ENCODE measurements at places on chromosomes 12 and 14.

DNA sequence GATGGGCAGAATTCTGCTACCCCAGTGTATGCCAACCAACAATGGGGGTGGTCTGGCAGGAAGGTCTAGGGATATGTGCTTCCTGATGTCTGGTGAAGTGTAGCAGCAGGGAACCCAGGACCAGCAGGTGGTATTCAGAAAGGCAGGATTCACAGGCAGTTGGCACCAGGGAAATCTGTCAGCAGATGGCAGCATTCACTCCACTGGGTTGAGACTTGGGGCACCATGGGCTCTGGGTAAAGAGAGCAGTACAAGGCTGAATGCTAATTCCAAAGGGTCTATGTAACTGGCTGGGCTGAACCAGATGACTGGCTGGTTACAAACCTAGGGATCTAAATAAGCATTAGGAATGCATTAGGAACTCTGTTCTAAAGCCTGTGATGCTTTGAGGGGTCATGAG lies 466.9 kb upstream of the STXBP6 start:
- no peak for DNase-seq

GRCh38 chr12:92421701-92422100 lies 276.1 kb upstream of the BTG1 start:
- DNase-seq = peak; percentile 54

GRCh38 chr12:111448266-111448830 lies 42.6 kb downstream of the SH2B3 start:
- no peak for DNase-seq

- peak; percentile 45 for DNase-seq
Measured at GRCh38 chr12:124740691-124741137, 123.0 kb downstream of the SCARB1 start.

DNA sequence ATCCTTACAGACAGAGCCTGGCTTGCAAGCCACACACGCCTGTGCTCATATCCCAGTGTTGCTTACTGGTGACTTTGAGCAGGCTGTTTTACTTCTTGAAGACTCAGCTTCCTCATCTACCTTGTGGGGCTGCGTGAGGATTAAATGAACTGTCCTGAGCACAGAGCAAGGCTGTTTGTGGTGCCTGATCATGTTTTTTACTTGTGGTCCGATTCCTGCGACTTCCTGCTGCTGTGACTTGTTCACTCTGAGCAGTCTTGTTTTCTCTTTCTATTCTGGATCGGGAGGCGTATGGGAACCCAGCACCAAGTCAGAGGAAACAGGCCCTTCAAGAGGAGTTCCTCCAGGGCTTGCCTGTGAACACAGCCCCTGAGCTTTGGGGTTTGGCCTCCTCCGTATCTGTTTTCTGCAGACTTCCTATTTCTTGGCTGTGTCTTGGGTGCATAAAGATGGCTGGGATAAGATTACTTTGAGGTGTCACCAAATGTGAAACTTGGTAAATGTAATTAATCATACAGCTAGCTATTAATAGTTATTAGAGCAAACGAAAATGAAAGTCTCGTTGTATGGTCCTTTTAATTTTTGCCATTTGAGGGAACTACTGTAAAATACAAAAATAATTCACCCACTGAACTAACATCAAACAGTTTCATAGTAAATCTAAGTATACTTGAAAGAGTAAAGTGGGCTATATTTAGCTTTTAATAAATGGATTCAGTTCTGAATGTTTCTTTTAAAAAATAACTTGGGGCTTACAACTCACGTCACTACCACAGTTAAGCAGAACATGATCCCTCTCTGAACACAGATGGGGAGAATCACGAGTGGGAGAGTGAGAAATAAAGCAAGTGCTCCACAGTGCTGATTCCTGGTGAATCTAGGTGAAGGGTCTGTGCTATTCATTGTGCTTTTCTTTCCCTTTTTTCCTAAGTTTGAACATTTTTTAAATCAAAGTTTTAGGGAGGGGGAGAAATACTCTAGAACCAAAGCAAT lies 251.5 kb downstream of the FOXN3 start:
- DNase-seq = no peak

DNA sequence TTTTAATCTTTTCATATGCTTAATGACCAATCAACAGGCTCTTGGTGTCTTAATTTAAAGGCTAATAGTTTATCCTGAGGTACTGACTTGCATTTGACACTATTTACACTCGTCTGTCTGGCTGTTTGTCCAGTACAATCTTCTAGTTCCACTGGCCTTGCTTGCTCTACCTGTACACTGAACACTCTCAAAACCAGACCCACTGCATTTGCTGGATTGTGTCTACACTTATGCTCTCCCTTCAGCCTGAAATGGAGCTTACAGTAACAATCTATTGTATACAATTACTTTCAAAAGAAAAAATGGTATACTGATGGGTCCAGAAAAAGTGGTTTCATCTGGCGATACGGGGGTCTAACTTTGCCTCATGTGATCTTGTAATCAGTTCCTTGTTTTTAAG lies 2.3 kb upstream of the ACSS3 start:
- no peak for DNase-seq

DNA sequence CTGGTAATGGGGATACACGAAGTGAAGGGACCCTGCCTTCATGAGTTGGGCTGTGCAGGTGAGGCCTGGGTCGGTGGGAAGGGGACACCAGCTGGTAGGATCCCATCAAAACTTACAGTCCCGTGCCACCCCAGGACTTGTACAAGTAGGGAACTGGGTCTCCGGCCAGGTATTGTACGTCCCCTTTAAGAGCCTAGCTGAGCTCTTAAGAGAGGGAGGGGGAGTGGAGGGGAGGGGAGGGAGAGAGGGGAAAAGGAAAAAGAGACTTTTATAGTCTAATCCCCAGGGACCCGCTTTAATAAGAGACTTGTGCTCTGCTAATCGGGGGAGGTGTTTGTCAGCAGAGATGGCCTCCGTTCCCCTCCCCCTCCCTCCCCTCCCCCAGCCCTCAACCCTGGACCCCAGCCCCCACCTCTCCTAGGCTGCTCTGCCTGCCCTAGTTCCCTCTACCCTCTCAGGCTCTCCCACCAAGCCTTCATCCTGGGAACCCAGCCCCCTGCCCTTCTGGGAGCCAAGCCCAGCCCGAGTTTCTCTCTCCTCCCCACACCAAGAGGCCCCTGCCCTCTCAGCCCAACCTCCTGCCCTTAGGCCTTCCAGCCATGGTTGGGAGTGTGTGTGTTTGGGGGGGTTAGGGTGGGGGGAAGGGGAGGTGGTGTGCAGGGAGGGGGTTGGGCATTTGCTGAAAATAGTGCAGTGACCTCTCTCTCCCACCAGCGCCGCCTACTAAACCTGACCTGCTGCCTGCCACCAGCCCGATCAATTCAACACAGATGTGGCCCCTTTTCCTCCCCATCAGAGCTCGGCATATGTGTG lies 2.6 kb downstream of the GDF11 start:
- peak; percentile 58 for DNase-seq

DNA sequence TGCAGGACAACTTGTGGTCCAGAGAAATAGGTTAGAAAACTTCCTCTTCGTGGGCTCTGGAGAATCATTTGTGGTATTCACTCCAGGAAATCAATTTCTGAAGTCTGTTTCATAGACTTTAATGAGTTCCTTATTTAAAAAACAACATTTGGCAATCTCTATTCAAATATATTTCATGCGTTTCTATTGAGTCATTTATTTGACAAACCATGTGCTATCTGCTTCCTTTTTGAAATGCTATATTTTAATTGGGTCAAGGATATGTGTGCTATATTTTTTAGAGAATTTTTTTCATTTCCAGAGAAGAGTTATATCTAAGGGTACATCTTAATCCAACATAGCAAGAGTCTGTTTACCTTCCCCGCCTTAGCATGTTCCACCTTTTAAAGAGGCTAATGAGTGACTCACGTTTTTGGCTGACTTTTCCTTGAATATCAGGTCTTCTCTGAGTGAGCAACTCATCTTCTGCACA lies 252.4 kb upstream of the EGLN3 start:
- peak; percentile 36 for DNase-seq

DNA sequence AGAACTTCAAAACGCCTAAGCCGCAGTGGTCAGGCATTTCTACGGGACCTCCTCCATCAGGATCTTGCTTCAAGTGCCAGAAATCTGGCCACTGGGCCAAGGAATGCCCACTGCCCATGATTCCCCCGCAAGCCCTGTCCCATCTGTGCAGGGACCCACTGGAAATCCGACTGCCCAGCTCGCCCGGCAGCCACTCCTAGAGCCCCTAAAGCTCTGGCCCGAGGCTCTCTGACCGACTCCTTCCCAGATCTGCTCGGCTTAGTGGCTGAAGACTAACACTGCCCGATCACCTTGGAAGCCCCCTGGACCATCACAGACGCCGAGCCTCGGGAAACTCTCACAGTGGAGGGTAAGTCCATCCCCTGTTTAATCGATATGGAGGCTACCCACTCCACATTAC lies 1113.0 kb upstream of the TMEM132C start:
- no peak for DNase-seq

- DNase-seq = no peak
Measured at GRCh38 chr14:54672688-54673087, 105.8 kb downstream of the SAMD4A start.
